GM04504 (cell line): ENCODE measurements at places on chromosomes 12 and 14.

GRCh38 chr12:19572920-19573558 is 133.7 kb downstream of the AEBP2 start:
- DNase-seq, result no peak

- no peak for DNase-seq
Measured at GRCh38 chr14:93734086-93734822, 54.0 kb downstream of the PRIMA1 start.

- DNase-seq, result no peak
Measured at GRCh38 chr12:53182903-53183302, 2.2 kb upstream of the CSAD start.

GRCh38 chr12:99099786-99100185 is 454.7 kb downstream of the APAF1 start:
- no peak for DNase-seq
